ENCODE measurements at places on chromosomes 5 and 9.

GRCh38 chr5:147465747-147466146, 44.1 kb downstream of the DPYSL3 start:
- DNase-seq = no peak

DNA sequence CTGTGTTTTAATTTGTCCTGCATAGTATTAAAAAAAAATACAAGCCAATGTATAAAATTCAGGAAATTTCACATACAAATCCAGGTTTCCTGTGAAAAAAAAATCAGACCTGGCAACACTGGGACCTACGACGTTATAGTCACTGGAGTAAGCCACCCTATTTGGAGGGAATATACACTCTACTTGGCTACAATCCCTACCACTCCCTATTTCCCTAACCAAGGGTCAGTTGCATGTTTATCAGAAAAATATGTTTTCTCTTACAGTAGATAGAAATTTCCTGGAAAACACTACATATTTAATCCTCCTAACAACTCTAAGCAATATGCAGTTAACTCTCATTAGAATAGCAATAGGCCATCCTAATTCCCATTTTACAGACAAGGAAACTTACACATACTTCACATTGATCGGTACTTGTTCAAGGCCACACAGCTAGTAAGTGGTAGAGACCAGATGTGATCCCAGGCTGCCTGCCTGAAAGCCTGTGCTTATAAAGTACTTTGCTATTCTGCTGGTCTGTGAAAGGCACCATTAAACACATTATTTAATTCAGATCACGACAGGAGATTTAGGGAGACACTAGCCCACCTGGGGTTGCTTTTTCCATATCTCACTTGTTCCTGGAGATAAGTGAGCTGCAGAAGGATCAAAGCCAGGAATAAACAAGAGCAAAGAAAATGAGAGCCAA, 70.8 kb downstream of the MFAP3 start:
- no peak for DNase-seq

DNA sequence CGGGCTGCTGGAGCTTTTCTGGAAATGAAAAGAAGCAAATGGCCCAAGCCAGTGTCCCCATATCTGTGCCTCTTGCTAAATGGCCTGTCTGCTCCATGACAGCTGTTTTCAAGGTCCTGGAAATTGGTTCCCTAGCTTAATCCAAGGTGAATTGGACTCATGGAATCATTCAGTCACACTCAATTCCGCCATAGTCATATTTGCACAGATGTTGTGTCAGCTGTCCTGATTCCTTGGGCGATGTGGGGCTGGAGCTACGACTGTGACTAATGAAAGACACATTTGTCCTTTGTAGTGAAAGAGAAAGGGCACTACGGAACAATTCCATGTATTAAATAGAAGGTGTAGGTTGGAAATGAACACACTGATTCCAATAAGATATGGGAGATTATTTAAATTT, 102.9 kb upstream of the MEGF10 start:
- DNase-seq = no peak

GRCh38 chr5:81609810-81610375, 141.0 kb downstream of the SSBP2 start:
- no peak for DNase-seq

- DNase-seq = no peak
Measured at GRCh38 chr5:55415071-55415470, 107.3 kb downstream of the MTREX start.

GRCh38 chr5:173486355-173487225, 129.9 kb downstream of the BOD1 start:
- DNase-seq = no peak

DNA sequence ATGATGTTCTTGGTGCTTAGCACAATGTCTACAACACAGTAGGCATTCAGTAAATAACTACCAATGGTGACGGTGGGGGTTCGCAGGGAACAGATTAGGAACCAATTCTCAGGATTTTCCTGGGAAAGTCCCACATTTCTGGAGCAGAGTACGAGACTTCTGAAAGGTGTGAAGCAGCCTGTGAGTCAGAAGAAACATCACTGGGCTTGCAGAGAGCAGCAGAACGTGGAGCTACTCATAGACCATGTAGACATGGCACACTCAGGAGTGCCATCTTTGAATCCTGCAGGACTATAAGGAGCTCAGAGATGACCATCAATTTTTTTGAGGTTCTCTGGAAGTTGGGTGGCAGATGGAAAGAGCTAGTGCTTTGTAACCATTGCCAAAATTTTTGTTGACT, 106.6 kb upstream of the ANKRD55 start:
- DNase-seq = no peak

DNA sequence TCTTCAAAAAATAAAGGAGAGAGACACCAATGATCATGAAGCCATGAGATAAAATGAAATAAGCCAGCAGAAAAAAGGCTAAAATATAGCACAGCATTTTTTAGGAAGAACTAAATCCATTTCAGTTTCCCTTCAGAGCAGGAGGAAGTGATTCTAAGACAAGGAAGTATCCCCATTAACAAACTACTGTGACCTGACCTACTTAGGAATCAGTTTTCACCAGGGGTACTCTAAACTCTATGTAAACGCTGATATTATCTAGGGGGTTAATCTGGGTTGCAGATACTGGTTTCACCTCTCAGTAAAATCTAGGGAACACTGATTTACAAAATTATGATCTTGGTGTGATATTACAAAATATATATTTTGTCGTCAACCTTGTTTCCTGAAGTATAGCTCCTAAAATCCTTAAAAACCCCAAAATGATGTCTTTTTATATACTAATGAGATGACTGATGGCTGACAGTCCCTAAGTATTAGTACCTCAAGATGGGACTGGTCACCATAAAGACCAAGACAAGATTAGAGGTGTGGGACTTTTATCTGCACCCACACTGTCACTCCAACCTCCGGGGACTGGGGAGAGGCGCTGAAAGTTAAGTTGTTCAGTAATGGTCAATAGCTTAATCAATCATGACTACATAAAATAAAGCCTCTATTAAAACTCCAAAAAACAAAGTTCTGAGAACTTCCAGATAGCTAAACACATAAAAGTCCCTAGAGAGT, 2.9 kb upstream of the FNBP1 start:
- no peak for DNase-seq

GRCh38 chr9:79581794-79582193, 10.0 kb downstream of the TLE4 start:
- DNase-seq = peak; percentile 79

DNA sequence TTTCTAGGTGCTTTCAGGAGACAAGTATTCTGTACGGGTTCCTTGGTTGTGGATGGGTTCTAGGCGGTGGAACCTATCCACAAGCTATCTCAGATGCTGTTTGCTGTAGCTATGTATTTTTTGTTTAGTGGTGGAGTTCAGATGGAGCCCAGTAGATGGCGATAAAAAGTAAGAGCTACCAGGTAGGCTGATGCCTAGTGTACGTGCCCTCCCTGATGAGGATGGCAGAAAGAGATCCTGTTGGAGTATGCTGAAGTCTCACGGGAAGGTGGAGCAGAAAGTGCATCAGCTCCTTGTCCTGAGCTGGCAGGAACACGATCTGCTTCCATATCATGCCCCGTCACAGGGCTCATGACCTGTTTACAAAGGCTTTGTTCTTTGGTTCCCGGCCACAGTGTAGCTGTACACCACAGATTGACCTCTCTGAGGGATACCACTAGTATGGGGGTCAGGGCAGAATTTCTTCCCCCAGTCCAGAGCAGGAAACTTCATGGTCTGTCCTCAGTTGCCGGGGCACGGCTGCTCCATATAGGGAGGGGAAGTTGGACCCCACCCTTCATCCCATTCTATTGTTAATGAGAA, 12.6 kb upstream of the UGT3A2 start:
- DNase-seq = peak; percentile 51

DNA sequence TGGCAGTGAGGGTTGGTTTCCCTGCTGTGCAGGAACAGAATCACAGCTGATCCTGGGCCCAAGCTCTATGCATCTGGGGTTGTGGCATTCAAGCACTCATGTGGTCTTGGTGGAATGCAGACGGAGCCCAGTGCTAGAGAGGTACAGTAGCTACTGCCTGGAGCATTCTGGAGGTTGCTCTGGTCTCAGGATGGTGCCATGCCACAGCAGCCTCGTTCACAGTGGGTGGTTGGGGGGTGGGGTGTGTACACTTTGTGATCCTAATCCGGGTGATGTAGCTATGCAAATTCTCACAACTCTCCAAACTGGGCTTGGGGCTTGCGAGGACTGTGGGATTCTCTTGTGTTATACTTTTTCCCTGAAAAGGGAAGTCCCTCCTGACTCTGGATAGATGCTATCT, 45.2 kb downstream of the FGD3 start:
- DNase-seq = no peak

DNA sequence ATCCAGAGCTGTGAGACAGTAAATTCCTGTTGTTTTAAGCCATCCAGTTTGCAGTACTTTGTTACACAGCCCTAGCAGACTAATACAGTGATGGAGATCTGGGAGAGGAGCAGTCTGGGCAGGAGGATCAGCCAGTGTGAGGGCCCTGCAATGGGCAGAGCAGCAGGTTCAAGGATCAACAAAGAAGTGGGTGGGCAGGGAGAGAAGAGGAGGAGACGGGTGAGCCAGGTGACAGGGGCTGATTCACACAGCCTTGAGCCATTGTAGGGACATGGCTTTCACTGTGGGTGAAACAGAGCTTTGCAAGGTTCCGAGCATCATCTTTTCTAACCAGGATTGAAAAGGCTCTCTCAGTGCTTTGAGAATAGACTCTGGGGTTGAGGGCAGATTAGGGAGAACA, 88.2 kb upstream of the MVB12B start:
- DNase-seq = no peak

DNA sequence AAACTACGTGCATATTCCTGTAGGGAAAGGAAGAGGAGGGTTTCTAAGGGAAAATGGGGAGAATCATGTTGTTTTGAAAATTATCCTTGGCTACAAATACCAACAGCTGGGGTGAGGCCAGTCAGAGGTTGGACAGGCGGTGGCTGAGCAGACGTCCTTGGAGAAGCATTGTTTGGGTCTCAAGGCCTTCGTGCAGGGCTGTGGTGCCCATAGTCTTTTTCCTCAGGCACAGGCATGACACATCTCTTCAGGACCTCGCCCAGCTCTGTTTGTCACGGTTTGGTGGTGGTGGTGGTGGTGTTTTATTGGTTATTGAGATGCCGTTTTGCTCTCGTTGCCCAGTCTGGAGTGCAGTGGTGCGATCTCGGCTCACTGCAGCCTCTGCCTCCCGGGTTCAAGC, 27.8 kb upstream of the EGFL7 start:
- no peak for DNase-seq

GRCh38 chr5:134604908-134605307, 27.7 kb downstream of the SAR1B start:
- no peak for DNase-seq

- DNase-seq = no peak
Measured at GRCh38 chr5:95895771-95896170, 65.9 kb downstream of the ELL2 start.

DNA sequence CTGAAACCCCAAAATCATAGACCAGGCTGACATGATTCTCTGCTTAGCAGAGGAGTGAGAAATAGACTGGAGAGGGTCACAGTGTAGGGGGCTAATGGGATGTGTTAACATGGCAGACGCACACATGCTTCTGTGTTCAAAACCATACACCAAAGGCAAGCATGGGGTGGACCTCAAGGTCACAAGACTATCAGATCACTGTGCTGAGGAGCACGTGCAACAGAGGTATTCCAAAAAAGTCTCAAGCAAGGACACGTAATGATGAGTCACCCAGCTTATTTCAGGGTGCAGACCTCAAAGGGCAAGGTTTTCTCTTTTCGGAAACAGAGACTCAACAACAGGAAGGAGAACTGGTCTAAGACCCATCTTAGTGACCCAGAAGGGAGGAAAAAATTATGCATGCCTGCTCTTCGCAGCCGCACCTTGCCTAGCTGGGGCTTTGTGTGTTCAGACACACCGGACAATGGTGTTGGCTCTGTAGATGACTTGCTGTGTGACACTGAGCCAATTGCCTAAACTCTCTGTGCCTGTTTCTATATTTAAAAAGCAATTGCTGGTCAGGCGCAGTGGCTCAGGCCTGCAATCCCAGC, 20.3 kb downstream of the WHRN start:
- peak; percentile 42 for DNase-seq

DNA sequence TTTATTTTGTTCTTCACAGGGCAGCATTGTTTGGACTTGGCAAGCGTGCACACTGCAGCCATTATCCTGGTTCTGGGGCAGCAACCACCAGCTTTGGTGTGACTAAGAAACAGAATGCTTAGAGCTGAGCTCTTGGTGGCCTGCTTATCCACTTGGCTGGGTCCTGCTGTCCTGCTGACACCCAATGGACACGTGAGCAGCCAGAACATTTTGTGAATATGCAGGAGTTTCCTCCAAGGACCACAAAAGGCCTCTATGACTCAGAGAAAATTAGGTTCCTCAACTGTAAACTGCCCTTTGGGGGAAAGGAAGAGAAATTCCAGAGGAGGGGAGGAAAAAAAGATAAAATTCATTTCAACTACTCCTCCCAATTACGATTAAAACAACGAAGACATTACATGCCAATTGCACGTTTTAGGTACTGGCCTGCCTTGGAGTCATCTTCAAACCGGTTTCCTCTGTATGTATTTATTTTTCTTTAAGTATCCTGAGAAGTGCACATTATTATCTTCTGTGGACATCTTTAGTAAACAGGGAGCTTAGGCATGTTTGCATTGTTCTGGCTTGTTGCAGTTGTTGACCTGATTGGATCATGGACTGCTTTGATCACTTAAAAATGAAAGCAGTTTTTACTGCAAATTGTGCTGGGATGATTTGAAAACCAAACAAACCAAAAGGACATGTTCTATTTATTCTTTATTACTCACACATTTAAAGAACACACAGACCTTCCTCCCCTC, 82.3 kb upstream of the TLE4 start:
- peak; percentile 18 for DNase-seq

- DNase-seq = no peak
Measured at GRCh38 chr5:1800472-1801221, 560 bp upstream of the NDUFS6 start.

DNA sequence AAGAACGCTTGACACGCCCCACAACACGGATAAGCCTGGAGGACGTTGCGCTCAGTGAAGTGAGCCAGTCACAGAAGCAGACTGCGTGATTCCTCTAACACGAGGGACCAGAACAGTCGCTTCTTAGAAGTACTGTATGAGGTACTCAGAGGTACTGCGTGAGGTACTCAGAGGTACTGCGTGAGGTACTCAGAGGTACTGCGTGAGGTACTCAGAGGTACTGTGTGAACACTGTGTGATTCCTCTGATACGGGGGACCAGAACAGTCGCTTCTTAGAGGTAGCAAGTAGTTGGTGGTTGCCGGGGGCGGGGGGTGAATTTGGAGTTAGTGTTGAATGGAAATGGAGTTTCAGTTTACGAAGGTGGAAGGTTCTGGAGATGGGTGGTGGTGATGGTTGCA, 5.8 kb downstream of the NDUFS6 start:
- DNase-seq = no peak

DNA sequence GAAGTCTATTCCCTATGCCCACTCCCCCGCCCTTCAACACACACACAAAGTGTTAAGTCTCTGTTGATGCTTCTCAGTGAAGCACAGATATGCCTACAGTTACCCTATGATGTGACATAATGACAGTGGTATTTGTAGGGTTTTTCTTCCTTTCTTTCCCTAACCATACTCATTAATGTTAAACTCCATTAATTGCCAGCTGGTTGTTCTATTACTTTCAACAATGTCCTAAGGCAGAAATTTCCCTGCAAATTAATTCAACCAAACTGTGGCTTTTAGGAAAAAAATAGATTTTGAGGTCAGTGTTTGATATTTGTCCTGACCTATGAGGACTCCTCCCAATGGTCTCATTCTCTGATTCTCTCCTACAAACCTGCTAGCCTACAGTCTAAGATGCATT, 38.2 kb upstream of the SLCO6A1 start:
- no peak for DNase-seq
